NCI-H526 treated with DMSO at 0.1 percent for 48 hours (cell line): ENCODE measurements at places on chromosomes 3 and 15.

- no peak for DNase-seq
Measured at GRCh38 chr3:19526071-19526470, 377.8 kb downstream of the KCNH8 start.

GRCh38 chr3:71503525-71504249 is 79.8 kb downstream of the FOXP1 start:
- DNase-seq, result no peak

GRCh38 chr15:82018201-82018600 is 27.6 kb downstream of the MEX3B start:
- DNase-seq, result no peak

DNA sequence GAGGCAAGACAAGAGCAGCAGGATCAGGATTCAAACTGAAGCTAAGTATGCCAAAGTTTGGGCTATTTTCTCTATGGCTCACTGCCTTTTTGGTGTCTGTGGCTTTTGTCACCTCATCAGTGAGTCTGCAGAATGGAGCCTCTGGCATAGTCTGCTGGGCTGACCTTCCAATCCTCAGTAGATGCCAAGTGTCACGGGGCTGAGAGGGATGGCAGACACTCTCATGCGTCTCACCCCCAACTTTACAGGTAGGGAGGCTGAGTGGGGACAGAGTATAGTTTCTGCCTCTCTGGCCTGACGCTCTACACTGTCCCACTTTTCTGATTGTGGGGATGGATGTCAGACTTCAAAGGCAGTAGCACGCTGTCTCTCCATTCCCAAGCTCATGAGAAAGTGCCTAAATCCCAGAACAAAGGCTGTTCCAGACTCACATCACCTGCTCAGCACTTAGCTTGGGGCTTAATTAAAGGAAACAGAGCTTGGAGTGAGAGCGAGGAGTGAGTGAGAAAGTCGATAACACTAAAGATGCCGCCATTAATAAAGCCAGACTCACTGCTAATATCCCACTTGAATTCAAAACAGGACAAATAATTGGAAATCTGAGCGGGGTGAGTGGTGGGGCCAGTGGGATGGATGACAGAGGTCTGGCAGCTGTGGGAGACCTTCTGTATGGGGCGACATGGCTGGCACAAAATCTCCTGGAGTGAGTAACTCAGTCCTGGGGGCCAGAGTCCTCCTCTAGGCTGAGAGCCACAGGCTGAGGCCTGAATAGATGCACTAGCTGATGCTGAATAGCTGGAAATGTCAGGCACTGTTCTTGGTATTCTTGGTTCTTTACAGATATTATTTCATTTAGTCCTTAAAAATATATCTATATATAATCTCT is 78.4 kb upstream of the MRPS22 start:
- DNase-seq, result no peak

- DNase-seq, result no peak
Measured at GRCh38 chr3:16864610-16865313, 20.0 kb upstream of the PLCL2 start.

GRCh38 chr3:42847731-42848130 is 27.9 kb downstream of the CYP8B1 start:
- DNase-seq, result no peak

- DNase-seq, result no peak
Measured at GRCh38 chr3:157614896-157615295, 111.7 kb upstream of the VEPH1 start.

DNA sequence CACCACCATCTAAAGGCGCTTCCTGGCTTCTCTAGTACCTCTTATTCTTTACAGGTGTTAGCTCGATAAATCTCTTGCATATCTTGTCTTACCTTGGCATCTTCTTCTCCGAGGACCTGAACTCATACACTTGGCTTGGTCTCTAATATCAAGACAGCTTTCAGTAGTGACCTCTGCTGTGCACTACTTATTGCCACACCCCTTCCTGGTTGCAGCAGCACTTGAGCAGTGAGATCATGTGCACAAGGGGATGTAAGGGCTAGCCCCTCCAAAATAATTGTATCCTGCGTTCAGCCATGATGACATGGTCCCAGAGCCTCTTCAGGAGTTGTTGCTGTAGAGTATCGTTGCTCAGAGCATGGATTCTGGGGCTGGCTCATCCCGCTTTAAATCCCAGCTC is 1.3 kb upstream of the PLA1A start:
- no peak for DNase-seq

DNA sequence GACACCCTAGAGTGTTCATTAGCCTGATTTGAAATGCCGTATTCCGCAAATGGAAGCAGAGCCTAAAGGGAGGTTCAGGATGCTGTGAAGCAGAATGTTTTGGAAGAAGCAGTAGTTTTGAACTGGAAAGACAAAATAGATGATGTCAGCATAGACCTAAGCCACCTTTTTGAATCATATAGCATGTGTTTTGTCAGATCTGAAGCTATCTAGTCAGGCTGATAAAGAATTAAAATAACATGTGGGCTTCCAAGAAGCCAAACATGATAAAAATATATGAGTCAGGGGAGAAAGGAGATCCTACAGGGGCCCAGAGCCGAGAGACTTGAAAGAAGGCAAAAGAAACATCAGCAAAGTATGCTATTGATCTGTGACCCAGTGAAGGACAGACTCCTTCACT is 47.2 kb upstream of the RASA2 start:
- DNase-seq, result no peak

DNA sequence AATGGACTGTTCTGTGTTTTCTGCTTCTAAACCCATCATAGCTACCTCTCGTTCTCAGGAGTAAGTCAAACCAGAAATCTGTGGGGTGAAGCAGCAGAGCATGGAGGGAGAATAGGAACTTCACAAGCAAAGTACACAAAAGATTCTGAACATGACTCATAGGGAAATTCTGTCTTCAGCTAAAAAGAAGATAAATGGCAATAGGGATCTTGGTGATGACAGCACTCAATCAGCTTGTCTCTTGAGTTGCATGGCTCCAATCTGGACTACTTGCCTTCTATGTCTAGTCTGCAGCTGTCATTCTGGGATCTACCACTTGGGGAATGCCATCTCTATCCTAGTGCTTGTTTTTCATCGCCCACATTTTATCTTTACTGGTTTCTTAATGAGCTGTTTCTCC is 13.5 kb upstream of the GRAMD1C start:
- DNase-seq, result no peak

DNA sequence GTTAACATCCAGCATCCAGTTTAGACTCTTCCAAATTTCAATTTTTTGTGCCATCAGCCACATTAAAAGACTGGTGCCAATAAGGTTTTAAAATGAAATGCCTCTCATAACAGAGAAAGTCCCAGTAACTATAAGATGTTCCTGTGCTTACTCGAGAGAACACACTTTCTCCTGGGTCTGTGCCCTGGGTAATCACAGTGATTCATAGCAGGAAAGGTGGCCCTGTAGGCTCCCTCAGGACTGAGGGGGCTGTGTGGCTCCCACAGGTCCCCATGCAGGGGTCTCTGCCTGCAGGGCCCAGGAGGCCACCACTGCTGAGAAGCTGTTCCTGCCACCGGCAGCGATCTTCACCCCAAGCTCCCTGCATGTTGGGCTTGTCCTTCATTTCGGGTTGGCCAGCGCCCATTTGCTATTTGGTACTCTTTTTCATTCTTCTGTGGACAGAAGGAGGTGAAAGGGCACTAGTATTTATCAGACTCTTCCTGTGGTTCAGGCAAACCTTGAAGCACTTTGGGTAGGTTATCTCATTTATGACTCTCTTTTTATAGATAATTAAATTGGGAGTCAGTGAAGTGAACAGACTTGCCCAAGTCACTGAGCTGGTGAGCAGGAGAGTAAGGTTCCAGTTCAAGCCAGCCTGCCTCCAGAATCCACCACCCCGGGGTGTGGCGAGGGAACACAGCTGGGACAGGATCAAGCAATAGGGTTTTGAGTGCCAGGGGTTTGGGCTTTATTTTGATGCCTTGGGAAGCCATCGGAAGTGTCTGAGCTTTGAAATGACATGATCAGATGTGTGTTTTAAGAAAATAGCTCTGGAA is 44.2 kb upstream of the PLXNA1 start:
- no peak for DNase-seq
